Natural killer cell treated with Interleukin-12 subunit alpha and Interleukin-12 subunit beta and Interleukin-15 and Interleukin-18, amount 100 ng/mL, for 72 hours (primary cell): ENCODE measurements at places on chromosomes 5 and 9.

GRCh38 chr9:69397384-69398214 is 72.6 kb downstream of the ENTREP1 start:
- DNase-seq: no peak

- no peak for DNase-seq
Measured at GRCh38 chr9:131735238-131736128, 4.4 kb downstream of the RAPGEF1 start.

DNA sequence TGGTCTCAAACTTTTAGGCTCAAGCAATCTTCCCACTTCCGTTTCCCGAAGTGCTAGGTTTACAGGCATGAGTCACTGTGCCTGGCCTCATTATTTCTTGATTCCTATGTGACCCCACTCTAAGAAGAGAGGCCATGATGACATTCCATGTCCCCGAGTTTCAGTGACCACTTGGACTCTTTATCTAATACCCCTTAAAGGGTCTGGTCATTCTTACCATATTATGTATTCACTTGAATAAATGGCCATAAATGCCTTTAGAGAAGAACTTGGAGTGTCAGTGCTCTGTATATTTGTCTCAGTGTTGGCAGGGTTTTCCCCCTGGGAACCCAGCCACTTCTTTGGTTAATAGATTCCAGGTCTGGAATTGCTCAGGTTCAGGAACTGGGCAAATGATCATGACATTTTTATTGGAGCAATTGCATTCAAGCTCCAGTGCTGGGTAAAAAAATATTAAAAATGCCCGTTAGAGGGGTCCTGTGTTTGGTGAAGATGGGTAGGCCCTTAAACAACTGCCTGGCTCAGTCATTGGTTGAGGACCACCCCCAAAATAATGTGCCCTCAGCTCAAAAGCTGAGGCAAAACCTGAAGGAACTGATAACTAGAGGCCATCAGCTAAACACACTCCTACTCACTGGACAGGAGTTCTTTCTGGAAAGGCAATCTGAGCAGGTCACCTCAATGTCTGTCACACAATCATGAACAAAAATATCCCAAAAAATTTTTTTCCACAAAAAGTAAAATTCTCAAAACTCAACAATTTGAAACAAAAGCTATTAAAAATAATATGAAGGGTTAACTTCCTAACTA is 186.6 kb upstream of the ZNF608 start:
- no peak for DNase-seq

- DNase-seq: no peak
Measured at GRCh38 chr9:133257465-133257956, 17.5 kb downstream of the ABO start.

- DNase-seq: no peak
Measured at GRCh38 chr5:124121198-124121597, 609.2 kb downstream of the CSNK1G3 start.

DNA sequence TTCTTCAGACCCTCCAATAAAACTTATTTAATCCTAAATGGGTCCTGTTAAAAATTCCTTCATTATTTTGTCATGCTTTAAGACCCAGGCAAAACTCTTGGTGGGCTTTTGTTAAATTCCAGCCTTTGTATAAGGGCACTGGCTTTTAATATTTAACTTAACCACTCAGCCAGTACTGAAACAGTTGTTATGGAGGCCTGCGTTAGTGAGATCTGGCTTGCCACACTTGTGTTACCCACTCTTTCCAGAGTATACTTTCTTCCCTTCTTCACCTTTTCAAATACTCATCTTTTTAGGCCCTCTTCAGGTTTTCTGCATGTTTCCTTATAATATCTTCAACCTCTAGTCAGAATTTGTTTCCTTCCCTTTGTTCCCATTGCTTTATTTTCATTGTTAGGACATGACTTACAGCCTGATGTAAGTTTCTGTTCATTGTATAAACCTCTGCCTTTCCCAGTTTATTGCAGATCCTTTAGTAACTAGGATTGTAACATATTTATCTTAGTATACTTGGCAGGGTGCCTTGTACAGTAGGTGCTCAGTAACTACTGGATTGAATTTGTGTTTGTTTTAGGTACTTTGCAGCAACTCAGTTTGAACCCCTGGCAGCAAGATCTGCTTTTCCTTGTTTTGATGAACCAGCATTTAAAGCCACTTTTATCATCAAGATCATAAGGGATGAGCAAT is 48.8 kb downstream of the LNPEP start:
- no peak for DNase-seq

GRCh38 chr9:17795744-17796143 is 216.9 kb downstream of the SH3GL2 start:
- no peak for DNase-seq

DNA sequence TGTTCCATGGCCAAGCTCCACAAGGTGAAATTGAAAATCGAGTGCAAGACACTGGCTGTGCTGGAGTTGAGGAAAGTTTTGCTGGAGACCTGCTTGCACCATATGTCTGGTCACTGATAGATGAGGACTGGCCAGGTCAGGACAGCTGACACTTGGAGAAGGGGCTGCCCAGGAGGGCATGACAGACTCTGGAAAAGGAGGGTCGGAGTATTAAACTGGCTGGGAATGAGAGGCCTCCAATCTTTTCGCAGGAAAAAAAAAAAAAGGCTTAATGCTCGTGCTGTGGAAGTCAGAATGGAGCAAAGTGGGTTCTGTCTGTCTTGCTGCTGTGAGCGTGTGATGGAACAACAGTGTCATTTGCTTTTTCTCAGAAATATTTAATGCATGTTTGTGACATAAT is 5.5 kb downstream of the TENT4A start:
- DNase-seq: no peak
